KBM-7 (cell line): ENCODE measurements at places on chromosomes 3 and 15.
A peak's percentile ranks its signal among the peaks of the same experiment; 100 is the strongest.

DNA sequence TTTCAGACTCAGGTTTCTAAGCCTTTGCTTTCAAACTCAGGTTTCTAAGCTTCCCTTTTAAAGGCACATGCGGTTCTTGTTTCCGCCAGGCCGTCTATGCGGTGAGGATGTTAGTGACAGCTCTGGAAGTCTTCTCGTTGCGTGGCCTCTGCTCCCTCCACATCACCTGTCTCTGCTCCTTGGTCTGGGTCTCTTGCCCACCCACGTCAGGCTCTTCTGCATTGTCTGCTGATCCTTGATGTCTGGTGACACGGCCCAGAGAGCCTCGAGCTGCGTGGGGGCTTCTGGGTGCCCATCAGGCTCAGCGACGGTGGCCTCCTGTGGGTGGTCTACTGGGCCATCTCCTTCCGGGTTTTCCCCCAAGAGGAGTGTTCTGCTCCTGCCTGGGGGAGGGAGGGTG is 30.5 kb downstream of the KLF13 start:
- peak; percentile 62 for DNase-seq

GRCh38 chr15:76099388-76099787 is 39.6 kb downstream of the TMEM266 start:
- DNase-seq, result no peak

DNA sequence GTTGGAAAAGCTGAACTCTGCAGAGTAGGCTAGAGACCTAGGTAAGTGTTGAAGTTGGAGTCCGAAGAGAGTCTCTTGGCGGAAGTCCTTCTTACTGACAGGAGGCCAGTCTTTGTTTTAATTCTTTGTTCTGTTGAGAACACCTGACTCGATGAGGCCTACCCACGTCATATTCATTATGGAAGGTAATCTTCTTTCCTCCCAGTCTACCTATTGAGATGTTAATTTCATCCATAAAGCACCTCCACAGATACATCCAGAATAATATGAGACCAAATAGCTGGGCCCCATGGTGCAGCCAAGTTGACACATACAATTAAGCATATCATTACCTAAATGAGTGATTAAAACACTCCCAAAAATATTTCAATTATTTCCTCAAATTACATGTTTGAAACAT is 515.5 kb downstream of the CADM2 start:
- DNase-seq, result no peak

GRCh38 chr15:88303395-88303794 is 46.9 kb upstream of the NTRK3 start:
- DNase-seq, result no peak

DNA sequence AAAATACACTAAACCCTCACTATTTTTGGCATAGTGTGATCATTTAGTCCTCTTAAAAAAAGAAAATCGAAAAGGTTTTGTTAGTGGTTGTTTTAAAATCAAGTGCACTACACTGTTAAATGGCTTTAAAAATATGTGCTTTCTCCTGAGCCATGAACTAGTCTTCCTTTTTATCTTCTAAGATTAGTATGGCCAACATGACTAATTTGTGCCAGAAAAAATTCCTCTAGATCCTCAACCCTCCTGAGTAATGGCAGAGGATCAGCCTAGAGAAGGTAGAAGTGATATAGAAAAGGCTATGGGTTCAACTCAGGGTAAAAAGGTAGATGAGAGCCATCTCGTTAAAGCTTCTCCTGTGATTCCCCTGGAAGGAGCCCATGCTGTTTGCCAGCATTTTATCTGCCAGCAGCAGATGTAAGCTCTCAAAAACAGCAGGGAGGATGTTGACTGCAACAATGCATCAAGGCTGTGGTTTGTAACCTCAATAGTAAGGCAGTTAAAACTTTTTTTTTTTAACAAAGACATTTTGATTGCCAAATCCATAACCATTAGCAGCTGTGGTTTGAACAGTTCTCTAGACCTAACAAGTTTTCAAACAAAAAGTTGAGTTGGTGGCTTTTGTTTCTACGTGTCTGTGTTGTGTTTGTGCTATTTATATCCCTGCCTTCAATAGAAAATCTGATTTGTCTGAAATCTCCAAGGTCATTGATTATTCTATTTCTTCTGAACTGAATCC is 30.2 kb upstream of the ZNF609 start:
- peak; percentile 97 for DNase-seq

GRCh38 chr3:37494216-37494615 is 319.8 kb upstream of the LRRFIP2 start:
- DNase-seq, result no peak

GRCh38 chr3:127734754-127735473 is 62.2 kb downstream of the ABTB1 start:
- DNase-seq, result peak; percentile 90

GRCh38 chr3:105876780-105877327 is 8.0 kb upstream of the CBLB start:
- DNase-seq, result peak; percentile 37

DNA sequence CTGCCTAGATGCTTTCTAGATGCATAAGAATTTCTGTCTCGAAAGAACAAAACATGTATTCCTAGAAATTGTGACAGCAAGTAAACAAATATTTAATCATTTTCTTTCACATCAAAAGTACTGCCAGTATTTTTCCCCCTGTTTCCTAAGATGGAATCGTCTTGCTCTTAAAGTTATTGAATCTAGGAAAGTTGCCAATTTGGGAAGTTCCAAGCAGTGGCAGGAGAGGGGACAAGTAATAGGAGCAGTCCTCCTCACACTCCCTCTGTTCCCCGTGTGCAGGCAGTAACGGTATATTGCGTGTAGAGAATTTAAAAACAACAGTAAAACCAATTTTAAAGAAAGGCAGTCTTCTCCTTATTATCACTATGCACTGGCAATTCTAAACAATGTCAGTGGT is 619.8 kb downstream of the TBL1XR1 start:
- no peak for DNase-seq

DNA sequence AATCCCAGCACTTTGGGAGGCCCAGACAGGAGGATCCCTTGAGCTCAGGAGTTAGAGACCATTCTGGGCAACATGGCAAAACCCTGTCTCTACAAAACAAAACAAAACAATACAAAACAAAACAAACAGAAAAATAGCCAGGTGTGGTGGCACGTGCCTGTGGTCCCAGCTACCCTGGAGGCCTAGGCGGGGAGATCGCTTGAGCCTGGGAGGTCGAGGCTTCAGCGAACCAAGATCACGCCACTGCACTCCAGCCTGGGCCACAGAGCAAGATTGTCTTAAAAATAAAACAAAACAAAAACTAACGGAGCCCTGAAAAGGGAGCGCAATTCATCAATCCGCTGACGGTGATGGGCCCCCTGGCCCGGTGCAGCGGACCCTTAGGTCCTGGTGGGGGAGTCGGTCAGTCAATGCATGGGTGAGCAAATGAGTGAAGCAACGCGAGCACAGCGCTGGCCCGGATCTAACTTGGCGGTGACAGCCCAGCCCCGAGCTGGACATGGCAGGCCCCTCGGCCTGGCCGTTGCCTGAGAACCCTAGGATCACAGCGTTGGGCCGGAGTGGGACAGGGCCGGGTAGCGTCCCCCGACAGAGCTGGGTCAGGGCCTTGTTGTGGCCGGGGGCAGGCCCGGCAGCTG is 52.4 kb upstream of the BLM start:
- no peak for DNase-seq

GRCh38 chr3:126034481-126035361 is 49.2 kb downstream of the SLC41A3 start:
- no peak for DNase-seq
